ENCODE measurements at places on chromosomes 6 and 20.

DNA sequence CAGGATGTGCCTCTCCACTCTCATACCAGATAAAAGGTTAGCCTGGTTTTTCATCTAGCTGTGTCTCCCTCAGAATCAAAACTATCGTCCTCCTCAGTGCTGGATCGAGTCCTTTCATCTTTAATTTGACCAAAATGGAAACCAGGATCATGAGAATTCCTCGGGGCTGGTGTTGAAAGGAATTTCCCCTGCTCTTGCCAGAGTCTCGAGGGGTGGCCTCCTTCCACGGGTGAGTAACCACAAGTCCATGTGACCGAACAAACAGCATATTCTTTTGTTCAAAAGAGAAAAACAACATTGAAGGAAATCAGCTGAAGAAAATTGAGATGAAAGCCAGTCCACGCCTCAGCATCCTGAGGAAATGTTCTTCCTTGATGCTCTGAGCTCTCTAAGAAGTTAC, 165.9 kb upstream of the CDYL start:
- no peak for DNase-seq

GRCh38 chr6:96923871-96924493, 546 bp upstream of the KLHL32 start:
- no peak for DNase-seq

- no peak for DNase-seq
Observed at GRCh38 chr20:59705651-59706399, 101.5 kb downstream of the PHACTR3 start.

- DNase-seq, result no peak
Observed at GRCh38 chr6:158073776-158074175, 92.1 kb downstream of the SYNJ2 start.

- peak; percentile 41 for DNase-seq
Observed at GRCh38 chr20:59850018-59850641, 83.3 kb downstream of the SYCP2 start.

DNA sequence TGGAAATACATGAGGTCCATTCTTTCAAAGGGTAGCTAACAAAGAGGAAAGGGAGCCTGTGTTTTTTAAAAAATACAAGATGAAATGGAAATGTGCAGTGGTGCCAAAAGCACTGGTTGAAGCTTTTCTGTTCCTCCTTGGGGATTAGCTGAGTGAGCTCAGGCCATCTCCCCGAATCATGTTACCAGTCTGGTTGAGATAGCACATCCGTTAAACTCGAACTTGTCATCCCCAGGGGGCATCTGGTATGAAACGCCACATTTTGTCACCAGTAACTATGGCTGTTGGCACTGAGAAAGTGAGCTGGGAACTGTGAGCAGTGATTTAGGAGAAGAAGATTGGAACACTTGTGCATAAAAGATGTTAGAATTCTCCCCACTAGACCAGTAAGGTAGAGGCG, 196.2 kb downstream of the SAMD5 start:
- no peak for DNase-seq

- no peak for DNase-seq
Observed at GRCh38 chr6:145042559-145042958, 692.8 kb downstream of the EPM2A start.

- DNase-seq, result no peak
Observed at GRCh38 chr20:17298171-17298570, 71.3 kb downstream of the PCSK2 start.

- no peak for DNase-seq
Observed at GRCh38 chr6:17879184-17879583, 108.3 kb downstream of the KIF13A start.

GRCh38 chr6:43965628-43966373, 161.5 kb downstream of the MRPL14 start:
- no peak for DNase-seq

DNA sequence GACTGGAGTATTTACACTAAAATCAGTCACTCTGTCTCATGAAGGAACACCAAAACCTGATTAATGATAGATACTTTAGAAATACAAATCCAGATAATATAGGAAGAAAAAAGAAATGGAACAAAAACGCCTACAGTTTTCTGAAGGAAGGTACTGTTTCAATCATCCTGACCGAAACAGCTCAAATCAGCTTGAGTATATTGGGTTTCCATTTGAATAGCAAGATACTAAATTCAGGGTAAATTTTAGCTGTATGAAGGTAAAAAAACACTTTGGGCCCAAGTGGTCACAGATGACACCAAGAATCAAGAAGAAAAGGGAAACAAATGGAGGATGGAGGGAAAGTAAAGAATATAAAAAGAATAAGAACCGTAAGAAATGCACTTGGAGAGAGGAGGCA, 6.9 kb downstream of the ZSCAN23 start:
- DNase-seq, result no peak

Data from GM13977 (cell line).